ENCODE measurements at places on chromosomes 7 and 10.

DNA sequence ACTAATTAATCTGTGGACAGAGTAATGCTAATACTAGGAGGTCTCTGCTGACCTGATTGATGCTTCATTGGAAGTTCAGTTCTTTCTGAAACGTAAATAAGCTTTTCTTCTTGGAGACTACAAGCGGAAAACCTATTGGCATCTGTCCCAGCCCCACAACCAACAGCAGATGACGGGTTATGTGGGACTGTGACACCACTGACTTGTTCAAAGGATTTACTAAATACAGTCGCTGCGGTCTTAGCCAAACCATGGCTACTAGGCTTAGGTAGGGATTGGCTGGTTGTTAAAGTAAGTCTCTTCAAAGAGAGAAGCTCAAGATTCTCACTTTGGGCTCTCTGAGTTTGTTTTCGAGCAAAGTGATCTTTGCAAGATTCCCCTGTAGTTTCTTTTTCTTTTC, 68.3 kb downstream of the HYCC1 start:
- no peak for DNase-seq

DNA sequence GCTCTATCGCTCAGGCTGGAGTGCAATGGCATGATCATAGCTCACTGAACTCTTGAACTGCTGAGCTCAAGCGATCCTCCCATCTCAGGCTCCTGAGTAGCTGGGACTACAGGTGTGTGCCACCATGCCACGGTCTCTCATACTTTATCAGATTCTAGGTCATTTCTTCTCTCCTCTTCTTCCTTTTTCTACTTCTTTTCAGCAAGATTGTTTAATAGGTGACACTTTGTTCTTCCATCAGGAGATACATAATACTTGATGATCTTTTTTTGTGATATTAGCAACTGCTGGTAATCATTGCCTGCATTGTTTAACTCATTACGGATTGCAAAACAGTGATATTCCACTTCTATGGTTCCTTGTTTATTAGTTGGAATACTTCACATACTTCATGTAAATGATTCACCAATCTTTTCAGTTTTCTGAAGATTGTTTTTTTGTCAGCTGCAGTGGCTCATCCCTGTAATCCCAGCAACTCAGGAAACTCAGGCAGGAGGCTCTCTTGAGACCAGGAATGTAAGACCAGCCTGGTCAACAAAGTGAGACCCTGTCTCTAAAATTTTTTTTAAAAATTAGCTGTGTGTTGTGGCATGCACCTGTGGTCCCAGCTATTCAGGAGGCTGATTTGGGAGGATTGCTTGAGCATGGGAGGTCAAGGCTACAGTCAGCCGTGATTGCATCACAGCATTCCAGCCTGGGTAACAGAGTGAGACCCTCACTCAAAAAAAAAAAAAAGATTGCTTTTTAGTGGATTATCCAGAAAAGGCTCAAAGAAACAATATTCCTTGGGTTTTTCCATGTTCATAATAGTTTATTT, 36.2 kb upstream of the CHST3 start:
- no peak for DNase-seq

DNA sequence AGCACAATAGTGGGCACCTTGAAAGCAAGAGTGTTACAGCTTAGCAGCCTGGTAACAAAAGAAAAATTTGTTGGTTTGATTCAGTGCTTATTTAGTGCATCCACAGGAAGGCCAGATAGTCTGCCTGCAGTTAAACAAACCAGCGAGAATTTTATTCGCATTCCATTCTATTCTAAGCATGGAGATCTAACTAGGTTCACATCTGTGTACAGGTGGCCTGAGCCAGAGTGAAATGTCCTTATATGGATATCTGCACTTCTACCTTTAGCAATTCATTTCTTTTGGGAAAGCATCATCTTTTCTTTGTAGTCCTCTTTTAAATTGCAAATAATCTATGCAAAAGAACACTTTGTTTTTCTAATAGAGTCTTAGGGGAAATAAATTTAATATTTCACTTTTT, 659.0 kb upstream of the FZD8 start:
- no peak for DNase-seq

GRCh38 chr10:129411393-129411705, 55.7 kb upstream of the MGMT start:
- no peak for DNase-seq

DNA sequence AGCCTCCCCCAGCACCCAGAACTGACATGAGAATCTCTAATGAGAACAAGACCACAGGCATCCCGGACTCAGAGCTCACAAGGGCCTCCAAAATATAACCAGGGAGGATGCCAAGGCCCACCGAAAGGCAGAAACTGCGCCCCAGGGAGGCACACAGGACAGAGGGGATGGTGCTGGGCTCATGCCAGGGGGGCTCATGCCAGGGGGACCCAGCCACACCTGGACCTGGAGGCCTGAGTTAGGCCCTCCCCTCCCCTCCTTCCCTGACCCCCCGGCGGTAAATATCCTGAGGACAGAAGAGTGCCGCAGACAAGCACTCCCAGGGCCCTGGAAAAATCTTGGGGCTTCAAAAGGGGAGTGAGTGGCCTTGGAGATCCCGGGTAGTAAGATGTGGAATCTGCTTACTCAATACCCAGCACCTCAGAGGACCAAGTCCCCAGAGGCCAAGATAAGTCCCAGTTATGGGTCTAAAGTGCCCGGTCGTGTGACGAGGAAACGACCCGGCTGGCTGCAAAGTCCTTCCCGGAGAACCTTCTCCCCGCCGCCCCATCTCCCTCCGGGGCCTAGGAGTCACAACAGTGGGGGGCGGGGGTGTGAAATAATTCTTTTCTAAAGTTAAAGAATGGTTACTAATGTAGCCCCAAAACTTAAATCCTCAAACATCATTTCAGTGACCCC, 11.9 kb downstream of the PDGFA start:
- no peak for DNase-seq

GRCh38 chr10:80186364-80187012, 18.8 kb downstream of the ANXA11 start:
- DNase-seq: no peak

DNA sequence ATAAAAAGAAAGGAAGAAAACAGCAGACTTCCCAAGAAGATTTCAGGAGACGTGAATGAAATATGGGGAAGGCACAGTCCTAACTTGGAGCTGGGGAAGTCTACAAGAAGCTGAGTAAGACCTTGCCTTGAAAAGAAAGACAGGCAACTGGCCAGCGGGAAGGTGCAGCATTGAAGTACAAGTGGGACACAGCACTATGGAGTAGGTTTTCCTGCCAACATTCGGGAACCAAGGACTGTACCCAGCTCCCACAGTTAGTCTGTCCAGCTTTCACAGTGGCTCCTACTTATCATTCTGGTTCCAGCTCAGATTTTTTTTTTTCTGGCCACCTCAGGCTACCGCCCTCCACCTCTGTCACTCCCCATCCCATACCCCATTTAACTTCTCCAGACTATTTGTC, 10.0 kb downstream of the HPS1 start:
- DNase-seq: no peak

GRCh38 chr10:56329961-56330360, 31.1 kb downstream of the ZWINT start:
- DNase-seq: no peak

DNA sequence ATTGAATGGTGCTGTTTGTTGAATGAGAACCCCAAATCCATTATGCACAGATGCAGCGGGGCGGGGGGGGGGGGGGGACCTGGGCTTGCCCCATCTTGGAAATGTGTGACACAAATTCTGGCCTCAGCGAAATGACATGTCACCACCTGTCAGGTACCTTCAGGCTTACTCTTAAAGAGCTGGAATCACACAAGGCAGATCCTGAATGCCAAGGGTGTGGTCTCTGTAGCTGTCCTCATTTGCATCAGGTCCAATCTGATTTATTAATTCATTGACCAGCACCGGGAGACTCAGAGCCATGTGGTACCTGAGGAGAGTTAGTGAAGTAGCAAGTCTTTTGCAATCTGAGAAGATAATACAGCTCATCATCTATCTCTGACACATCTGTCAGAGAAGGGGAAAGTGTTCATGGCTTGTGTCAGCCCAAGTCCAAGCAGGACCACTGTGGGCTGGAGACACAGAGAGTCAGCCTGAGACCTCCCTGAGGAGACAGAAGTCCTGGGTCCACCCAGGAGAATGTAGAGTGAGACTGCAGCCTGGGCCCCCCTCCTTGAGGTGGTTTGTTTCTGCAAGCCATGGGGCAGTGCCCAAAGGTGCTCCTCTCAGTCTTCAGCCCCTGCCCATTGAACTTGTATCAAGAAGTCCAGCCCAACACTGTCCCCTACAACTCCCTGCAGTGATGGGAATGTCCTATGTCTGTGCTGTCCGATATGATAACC, 46.7 kb downstream of the ADCYAP1R1 start:
- DNase-seq: no peak

DNA sequence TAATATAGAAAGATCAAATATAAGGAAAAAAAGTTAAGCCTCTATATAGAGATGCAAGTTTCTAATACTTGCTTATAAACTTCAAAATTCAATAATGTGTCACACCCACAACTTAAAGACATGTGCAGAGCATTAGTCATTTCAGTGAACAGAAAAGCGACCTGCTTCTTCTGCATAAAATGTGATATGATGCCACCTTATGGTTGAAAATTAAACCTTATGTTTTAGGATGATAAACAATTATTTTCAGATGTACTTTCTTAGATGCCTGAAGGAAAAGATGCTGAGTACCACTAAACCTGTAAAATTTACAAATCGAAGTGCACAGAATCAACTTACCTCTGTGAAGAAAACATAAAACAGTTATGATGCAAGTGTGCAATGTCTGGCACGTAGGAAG, 96.0 kb downstream of the MTERF1 start:
- DNase-seq: no peak

DNA sequence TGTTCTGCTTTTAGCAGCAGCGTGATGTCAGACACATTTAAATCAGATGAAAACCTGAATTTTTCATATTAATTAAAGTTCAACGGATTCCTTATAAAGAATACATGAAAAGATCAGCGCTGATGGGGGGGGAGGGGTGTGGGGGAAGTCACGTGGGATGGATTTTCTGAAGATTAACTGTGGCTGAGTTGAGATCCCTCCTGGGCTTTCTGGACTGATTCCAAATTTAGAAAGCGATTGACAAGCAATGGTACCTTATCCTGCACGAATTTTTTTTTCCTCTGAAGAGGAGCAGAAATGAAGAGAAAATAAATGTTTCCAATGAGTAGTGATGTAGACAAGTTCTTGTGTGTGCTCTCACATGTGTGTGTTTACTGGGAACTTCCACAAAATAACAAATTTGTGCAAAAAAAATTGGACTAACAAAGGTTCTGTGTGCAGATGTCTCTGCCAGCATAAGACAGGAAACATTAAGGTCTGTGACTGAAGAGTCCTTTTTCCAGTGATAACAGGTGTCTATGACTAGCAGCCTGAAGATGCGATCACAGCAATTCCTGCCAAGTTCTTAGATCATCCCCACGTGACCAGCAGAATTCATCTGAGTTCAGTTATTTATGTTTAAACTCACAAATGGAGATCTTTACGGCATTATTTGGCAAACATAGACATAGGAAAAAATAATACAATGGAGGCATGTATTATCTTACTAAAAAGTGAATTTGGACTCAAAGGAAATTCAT, 585.2 kb upstream of the CELF2 start:
- DNase-seq: no peak

GRCh38 chr7:159281573-159281972, 136.9 kb upstream of the VIPR2 start:
- no peak for DNase-seq

DNA sequence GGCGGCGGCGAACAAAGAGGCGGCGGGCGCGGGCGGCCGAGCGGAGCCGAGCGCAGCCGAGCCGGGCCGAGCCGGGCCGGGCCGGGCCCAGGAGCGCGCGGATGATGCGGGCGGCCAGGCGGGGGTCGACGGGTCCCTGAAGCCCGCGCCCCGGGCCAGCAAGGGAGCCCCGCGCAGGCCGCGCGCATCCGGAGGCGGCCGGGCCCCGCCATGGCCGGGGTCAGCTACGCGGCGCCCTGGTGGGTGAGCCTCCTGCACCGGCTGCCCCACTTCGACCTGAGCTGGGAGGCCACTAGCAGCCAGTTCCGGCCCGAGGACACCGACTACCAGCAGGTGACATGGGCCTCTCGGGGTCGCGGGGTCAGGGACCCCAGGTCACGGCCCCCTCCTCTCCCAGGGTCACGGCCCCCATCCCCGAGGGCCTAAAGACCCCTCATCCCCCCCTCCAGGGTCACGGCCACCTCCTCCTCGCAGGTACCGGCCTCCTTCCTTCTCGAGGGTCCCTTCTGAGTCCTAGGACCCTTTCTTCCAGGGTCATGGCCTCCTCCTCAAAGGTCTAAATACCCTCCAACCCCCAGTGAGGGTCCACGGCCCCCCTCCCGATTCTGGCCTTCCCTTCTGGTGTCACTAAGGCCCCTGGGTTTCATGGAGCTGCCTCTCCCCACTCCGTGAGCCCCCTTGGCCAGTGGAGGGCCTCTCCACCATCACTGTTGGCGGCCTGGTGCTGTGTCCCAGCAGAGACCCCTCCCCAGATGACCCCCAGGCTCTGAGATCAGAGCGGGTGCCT, at the start of gene TTYH3:
TTYH3 (plus strand) TSS at position 41 of the 787 bp plus-strand sequence; CDS start at position 211, 170 bp downstream.
- no peak for DNase-seq

DNA sequence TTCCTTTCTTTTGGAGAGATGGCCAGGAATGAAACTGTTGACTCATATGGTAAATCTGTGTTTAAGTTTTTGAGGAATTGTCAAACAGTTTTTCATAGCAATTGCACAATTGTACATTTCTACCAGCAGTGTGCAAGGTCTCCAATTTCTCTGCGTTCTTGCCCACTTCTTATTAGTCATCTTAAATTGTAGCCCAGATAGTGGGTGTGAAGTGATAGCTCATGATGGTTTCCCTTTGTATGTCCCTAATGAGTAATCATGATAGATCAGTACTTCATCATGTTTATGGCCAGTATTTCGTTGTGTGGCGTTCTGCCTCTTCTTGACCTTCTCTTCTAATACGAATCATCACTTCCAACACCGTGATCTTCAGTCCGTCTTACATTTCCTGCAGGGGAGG, 136.3 kb downstream of the DOCK1 start:
- DNase-seq: no peak

DNA sequence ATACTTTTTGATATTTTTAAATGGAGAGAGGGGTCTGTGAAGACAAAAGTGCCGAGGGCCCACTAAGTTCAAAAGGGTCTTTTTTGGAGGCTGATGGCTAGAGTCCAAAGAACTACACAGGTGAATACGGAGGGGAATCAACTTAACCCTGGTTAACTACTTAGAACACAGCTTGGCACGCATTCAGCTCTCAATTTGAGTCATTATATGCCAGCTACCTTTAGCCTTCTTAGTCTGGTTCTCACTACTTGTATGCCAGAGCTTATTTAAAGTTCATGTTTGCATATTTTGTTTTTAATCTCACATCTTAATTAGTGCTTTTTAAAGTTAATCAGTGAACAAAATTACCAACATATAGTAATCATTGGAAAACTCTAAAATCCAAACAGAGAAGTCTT, 80.8 kb downstream of the VWDE start:
- no peak for DNase-seq

DNA sequence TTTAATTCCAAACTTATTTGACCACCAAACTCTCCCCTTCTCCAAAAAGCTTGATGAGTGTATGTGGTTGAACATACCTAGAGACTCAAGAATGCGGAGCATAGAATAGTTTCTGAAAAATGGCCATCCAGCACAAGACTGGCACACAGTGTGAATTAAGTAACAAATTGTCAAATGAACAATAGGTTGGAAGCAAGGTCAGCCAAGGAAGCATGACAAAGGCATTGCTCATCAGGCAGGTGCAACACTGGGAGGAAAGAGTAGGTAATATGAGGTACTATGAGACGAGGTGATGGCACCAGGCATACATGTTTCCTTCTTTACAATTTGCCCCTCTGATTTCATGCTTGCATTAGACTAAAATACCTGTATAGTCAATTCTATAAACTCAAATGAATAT, 73.7 kb downstream of the DKK1 start:
- DNase-seq: no peak

GRCh38 chr7:977326-978048, 2.1 kb upstream of the COX19 start:
- DNase-seq: no peak
